ENCODE measurements at places on chromosomes 12 and 14.
A peak's percentile ranks its signal among the peaks of the same experiment; 100 is the strongest.

DNA sequence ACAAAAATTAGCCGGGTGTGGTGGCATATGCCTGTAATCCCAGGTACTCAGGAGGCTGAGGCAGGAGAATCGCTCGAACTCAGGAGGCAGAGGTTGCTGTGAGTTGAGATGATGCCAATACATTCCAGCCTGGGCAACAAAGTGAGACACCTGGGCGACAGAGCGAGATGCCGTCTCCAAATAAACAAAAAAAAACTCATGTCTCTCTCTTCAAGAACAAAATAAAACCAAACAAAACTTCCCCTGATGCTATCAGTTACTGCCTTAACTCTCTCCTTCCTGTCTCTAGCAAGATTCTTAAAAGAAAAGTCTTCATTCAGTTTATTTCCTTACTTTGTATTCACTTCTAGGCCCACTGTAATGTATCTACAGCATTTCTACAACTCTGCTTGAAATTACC lies 20.8 kb downstream of the KLHL28 start:
- DNase-seq: no peak

GRCh38 chr12:80381121-80381520 lies 62.9 kb upstream of the PTPRQ start:
- no peak for DNase-seq

DNA sequence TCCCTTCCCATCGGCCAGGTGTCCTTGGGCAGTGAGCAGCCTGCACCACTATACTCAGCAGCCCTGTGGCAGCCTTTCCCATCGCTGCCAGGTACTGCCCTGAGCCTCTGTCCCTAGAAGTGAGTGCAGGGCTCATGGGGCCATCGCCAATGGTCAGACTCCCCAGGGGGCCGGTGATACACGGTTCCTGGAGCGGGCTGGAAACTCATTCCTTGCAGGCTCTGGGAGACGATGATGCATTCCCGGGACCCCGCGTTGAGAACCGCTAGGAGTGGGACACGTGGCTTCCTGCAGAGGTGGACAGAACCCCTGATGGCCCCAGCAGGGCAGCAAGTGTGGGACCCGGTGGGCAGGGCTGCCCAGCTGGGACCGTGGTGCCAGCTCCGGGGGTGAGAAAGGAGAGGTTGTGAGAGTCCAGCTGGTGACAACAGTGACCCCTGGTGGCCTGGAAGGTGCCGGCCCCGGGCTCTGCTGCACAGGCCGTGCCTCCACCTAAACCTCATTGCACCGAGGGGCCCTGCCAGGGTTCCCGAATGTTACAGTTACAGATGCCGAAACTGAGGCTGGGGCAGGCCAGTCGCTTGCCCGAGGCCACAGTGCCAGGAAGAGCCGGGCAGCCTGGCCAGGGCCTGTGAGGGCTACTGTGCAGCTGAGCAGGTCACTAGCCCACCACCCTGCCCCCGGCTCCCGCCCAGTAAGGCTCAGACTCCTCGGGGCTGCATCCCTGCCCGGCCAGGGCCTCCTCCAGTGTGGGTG lies 33.8 kb downstream of the FBRSL1 start:
- DNase-seq: no peak

DNA sequence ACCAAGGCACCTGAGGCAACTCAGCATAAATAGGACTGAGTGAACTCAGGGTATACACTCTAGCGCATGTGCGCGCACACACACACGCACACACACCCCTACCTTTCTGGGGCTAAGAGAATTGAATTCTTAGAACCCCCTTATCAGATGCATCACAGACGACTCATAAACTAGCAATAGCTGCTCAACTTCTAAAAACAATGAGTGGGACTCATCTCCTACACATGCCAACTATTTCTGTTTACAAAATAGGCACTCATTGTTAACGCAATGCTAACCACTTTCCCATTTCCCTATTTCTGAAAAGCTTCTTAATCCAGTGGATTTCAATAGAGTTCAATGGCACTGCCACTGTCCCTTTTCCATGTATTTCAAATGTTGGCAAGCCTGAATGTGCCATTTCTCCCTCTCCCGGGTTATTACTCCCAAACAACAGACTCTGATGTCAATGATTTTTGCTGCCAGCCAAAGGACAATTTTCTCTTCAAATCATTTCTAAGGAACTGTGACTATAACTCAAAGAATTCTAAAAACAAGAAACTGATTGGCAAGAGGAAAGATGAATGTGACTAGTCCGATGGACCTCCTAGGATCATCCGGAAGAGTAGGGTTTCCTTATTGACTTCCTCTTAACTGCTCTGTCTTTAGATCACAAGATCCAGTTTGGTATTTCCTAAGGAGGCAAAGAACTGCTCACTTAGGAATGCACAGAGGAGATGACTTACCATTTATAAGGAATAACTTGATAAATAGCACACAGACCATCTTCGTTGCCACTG lies 48.8 kb downstream of the SLC38A1 start:
- no peak for DNase-seq

DNA sequence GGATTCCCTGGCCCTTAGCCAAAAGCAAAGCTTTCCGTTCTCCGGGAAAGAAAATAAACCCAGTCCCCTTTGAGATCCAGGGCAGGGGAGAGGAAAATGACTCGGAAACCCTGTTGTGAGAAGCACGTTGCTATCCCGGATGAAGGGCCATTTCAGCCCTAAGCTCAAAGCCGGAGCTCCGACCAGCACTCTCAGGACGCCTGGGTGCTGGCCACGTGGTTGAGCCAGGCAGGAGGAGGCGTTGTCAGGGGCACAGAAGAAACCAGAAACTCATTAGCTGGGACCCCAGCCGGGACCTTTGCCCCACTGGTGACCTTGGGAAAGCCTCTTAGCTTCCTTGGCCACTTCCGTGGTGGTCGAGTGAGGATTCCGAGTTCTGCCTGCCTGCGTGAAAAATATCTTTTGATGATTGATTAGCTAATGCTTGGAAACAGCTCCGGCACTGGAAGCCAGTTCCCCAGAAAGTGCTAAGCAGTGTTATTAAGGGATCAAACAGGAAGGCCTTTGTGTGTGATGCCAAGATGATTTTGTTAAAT lies 57.6 kb upstream of the FZD10 start:
- no peak for DNase-seq

- DNase-seq: no peak
These were observed 4.4 kb downstream of the KRT2 start for GRCh38 chr12:52647601-52648000.

- DNase-seq: no peak
These were observed 40.3 kb upstream of the RGS6 start for GRCh38 chr14:71891970-71892369.

- no peak for DNase-seq
These were observed 268.8 kb downstream of the DUSP6 start for GRCh38 chr12:89083491-89083890.

DNA sequence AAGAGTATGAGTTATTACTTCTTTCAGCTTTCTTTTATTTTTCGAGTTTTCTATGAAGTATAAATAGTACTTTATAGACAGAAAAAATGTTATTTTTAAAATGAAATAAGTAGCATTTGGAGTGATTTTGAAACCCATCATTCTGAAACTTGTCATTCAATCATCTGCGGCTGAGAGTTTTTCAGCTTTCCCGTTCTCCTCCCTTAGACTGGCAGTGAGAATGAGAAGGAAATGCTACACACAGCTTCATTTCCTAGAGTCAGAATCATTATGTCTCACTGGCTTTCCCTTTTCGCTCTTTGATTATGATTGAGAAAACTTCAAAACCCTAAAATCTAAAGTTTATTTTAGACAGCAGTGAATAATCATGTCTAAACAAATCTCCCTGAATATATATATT lies 33.7 kb upstream of the GNPNAT1 start:
- DNase-seq: no peak

- no peak for DNase-seq
These were observed 71.9 kb upstream of the POC1B start for GRCh38 chr12:89597770-89598169.

GRCh38 chr12:67018105-67018504 lies 251.1 kb upstream of the CAND1 start:
- no peak for DNase-seq

GRCh38 chr14:69459122-69459521 lies 25.4 kb upstream of the PLEKHD1 start:
- DNase-seq: no peak

- no peak for DNase-seq
These were observed 13.2 kb downstream of the SETD3 start for GRCh38 chr14:99467336-99468078.

- no peak for DNase-seq
These were observed 152.8 kb upstream of the MAX start for GRCh38 chr14:65255029-65255545.

DNA sequence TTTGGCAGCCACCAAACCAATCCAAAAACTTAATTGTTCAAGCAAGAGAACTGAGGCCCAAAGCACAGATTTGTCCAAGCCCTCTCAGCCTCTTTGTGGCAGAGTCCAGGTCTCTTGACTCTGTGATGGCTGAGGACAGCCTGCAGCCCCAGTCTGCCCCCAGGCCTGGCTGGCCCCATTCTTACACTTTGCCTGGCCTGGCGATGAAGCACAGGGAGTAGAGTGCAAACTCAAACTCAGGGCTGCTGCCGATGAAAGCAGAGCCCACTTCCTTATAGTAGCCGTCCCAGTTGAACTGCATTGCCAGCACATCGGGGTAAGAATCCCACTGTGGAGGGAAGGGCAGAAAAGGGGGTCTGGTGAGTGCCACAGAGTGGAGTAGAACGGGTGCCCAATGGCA lies 5.6 kb upstream of the RPAP3 start:
- no peak for DNase-seq

GRCh38 chr12:119363490-119363889 lies 29.0 kb downstream of the CCDC60 start:
- no peak for DNase-seq

DNA sequence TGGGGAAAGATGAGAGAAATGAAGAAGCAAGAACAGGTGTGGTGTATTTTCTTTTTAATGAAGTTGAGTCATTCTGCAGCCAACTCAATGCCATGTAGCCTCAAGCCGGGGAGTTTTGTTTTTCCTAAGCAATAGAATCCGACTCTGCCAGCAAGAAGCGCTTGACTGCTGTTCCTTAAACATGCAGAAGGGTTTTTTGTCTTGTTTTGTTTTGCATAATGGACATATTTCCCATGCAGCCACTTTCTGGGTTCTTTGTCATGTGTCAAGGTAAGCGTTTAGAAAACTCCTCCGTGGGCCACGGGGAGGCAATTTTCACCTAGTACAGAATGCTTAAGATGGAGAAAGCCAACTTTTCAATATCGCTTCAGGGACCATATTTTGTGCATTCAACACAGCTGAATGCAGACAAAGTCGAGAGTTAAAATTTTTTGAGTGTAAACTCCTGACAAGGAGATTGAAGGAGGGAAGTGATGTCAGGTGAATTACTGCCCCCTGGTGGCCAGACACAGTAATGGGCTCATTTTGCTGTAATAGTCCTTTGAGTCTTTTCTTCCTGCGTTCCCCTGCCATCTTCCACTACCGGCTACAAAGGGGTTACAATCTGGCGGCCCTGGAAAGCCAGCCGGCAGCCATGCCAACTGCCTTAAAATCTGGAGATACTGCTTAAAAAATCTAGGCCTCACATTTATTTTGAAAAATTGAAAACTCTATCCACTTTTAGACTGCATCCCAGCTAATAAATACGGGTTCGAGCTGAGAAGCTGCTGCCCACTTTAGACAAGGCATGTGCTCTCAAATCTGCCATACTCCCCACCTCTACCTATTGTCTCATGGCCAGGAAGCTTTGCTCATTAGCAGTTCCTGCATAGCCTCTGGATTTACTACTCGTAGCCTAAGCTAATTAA lies 3.2 kb upstream of the FICD start:
- peak; percentile 64 for DNase-seq

DNA sequence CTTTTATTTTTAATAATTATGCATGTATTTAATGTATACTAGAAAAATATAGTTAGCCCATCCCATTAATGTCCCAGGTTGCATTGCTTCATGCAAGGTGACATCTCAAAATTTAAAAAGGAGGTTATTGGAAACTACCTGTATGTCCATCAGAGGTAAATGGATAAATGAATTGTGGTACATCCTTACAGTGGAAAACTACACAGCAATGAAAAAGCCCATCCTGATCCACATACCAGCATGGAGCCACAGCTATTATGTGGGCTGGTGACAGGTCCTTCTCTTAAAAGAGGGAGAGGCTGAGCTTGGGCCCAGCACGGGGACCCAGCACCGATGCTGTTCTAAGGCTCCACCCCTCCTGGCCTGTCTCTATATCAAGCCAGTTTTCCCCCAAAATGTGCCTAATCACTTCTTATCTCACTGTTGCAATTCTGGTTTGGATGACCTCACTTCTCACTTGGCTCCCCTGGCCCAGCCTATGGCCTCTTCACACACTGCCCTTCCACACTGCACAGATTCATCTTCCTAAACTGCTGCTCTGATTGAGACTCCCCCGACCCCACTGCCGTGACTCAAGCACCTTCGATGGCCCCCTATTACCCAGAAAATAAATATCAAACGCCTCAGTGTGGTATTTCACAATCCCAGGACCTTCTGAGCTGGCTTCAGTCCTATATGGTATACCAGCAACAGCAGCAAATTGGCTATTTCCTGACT lies 97.1 kb upstream of the NCOR2 start:
- no peak for DNase-seq

DNA sequence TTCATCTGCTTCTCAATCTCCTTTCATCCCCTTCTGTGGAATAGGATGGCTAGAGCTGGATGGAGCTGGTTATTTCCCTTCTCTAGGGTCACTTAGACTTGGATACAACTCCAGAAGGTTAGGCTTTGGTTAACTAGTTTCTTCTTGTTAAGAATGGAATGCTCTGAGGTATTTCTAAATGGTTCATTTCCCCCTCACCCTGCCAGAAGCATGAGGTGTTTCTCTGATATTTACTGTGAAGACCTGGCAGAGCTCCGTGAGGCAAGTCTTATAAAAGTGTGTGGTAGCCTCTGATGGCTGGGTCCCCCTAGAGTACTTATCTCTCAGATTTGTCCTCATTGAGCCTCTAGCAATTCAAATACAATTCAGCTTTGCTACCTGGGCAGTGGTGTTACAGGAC lies 207.9 kb downstream of the SLC16A7 start:
- no peak for DNase-seq

GRCh38 chr12:92078167-92079053 lies 67.2 kb downstream of the BTG1 start:
- no peak for DNase-seq

DNA sequence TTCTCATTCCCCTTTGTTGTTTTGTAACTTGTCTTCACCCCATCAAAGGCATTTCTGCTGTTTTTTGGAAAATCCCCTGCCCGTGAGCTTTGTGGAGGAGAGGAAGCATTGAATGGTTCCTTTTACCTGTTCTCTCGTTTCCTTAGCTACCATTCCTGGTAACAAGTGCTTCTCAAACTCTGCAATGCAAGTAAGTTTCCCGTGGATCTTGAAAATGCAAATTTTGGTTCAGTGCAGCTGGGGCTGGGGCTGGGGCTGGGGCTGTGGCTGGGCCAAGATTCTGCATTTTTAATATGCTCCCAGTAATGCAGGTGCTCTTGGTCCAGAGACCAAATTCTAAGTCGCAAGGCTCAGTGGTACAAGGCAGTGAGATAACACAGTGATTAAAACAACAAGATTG lies 151.6 kb downstream of the TTLL5 start:
- DNase-seq: no peak

GRCh38 chr14:75312341-75312740 lies 33.7 kb downstream of the FOS start:
- no peak for DNase-seq

DNA sequence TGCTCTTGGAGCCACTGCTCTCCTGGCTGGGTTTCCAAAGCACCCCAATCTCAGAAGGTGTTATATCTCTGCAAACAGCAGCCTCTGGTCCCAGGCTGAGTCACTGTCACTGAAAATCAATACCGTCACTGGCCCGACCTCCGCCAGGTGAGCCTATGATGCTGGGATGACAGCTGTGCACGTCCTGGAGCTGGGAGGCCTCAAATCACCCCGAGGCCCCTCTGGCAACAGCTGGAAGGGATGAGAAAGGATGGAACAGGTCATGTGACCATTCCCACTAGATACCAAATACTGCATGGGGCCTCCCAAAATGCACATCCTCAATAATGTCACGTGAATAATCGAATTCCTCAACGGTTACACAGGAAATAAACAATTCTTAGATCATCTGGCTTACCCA lies 190.8 kb downstream of the TTC7B start:
- DNase-seq: no peak

Measured in NCI-H187 (cell line).